ENCODE measurements at places on chromosomes 1 and 21.

DNA sequence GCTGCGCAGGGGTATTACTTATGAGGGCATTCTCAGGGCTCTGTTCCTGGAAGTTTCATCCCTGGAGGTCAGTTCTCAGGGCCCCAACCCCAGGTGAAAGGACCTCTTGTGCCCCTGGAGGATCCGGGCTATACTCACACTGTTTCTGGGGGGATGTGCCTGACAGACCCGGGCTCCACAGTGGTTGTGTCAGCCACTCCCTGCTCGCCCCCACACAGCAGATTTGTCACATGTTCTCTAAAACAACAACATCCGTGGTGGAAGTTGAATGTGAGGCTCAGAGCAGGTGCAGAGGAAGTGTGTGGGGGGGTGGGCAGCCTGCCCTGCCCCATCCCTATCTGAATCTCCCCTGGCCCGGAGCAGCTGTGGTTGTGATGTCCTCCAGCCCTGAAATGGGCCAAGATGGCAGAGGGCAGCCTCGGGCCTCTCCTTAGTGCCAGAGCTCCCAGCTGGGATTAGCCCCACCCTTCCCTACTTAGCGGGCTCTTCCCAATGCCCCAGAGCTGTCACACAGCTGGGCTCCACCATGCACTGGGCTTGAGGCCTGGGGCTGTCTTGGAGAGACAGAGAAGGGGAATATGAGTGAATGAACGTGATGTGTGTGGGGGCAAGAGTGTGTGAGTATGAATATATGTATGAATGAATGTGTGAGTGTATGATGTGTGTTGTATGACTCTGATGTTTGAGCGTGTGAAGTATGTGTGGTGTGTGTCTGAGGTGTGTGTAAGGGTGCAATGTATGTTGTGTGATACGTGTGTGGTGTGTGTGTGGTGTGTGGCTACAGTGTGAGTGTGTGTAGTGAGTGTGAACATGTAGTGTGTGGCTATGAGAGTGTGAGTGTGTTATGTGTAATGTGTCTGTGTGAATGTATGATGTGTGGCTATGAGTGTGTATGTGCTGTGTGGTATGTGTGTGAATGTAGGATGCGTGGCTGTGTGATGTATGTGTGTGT is 1.5 kb upstream of the FCMR start:
- no peak for DNase-seq

DNA sequence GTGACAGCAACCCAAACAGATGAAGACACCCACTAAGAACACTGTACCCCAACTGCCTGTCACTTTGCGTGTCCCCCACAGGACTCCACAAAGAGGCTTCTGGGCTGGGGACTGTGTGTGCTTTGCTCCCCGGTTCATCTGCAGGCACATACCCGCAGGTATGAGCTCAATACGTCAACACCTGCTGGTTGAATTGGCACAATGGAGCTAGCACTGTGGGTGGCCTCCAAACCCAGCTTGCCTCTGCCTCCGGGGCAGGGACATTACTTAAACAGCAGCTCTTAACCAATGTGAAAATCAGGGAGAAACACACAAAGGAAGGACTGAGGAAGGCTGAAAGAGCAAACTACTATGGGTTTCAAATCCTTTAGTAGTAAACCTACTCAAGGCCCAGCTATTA is 140.2 kb upstream of the TIAM1 start:
- no peak for DNase-seq

- no peak for DNase-seq
These were observed 138.1 kb upstream of the ADAMTS5 start for GRCh38 chr21:27104846-27105431.

GRCh38 chr1:24362982-24363614 is 43.9 kb downstream of the GRHL3 start:
- no peak for DNase-seq

- DNase-seq = peak; percentile 77
These were observed 65.3 kb downstream of the ZNF697 start for GRCh38 chr1:119582801-119583200.

DNA sequence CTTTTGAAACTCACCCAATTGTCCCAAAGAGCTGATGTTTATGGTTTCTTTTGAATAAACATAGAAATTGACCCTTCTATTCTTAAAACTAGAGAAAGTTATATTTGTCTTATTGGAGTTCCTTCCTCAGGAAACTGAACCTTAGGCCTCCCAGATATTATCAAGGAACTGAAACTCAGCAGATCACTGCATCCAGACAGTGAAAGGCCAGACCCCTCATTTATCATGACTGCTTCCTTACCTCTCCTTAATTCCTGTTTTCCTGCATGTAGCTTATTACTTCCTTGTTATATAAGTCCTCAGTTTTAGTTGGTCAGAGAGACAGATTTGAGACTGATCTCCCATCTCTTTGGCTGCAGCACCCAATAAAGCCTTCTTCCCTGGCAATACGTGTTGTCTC is 27.5 kb downstream of the SLC22A15 start:
- DNase-seq = no peak

- DNase-seq = no peak
These were observed 187.0 kb upstream of the HP1BP3 start for GRCh38 chr1:20974069-20974468.

DNA sequence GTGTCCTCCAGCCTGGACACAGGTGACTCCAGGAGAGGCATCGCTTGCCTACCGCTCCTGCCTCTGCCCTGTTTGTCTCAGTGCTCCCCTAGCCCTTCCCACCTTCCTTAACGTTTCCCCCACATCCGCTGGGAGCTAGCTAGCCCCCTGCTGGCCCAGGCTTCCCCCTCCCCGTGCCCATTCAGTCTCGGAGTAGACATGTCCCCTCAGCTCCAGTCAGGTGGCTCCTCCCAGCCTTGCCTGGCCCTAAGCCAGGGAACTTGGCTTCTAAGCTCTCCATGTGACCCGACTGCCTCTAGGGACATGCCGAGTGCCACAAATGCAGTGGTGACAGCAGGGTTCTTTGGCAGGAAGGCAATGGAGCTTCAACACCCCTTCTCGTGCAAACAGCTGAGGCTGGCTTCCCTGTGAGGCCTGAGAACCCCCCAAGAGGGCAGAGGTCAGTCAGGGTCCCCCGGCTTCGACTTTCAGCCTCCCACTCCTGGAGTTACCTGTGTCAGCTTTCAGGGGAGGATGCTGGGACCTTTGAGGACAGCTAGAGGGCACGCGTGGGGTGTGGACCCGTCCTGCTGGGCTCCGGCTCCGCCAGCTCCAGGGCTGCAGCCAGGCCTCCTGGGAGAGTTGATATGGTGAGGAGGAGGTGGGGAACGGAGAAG is 16.2 kb downstream of the DRAXIN start:
- peak; percentile 54 for DNase-seq

DNA sequence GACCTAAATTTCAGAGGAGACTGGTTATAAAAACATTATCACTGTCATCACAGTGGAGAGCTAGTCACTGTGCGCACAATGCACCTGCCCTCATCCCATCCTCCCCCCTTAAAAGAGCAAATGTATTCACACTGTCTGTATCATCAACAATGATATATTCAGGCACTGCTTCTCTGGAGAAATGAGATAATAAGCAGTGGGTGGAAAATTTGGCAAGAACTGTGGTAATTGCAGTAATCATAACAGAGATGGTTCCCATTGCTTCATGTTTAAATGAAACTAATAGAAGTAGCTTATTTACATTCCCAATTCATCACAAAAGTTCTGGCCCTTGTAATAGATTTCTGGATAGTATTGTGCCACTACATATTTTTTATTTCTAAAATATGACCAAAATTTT is 867.4 kb upstream of the ADGRL2 start:
- no peak for DNase-seq

DNA sequence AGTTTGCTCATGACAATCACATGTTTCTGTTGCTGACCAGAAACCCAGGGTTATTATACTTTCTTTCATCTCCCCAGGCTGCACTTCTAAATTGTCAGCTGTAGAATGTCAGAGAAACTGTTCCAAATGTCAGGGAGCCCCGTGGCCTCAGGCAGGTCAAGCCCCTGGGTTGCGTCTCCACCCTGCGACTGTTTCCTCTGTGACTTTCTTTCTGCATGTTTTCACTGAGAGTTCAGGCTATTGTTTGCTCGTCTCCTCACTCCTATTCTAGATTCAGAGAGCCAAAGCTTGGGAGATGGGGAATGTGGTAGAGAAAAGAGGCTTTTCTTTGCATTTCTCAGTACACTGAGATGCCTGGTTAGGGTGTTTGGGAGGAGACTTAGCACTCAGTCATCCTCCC is 97.4 kb downstream of the CENPF start:
- no peak for DNase-seq

- peak; percentile 9 for DNase-seq
These were observed 13.4 kb downstream of the HYI start for GRCh38 chr1:43440358-43440757.

DNA sequence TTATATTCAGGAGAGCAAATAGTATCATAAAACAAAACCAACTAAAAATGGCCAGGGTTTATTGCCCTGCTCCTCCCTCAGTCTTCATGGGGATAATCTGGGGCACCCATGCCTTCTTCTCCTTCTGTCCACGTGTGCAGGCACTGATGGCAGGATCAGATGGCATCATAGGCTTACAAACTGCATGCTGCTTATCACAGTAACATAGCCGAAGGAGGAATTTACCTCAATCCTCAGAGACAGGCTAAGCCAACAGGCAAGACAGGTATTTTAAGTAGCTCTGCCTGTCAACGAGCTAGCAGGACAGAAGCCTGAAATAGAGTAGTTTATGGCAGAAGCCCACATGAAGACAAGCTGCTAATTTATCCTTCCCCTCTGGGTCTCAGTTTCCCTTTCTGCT is 9.4 kb downstream of the LAMB3 start:
- no peak for DNase-seq

DNA sequence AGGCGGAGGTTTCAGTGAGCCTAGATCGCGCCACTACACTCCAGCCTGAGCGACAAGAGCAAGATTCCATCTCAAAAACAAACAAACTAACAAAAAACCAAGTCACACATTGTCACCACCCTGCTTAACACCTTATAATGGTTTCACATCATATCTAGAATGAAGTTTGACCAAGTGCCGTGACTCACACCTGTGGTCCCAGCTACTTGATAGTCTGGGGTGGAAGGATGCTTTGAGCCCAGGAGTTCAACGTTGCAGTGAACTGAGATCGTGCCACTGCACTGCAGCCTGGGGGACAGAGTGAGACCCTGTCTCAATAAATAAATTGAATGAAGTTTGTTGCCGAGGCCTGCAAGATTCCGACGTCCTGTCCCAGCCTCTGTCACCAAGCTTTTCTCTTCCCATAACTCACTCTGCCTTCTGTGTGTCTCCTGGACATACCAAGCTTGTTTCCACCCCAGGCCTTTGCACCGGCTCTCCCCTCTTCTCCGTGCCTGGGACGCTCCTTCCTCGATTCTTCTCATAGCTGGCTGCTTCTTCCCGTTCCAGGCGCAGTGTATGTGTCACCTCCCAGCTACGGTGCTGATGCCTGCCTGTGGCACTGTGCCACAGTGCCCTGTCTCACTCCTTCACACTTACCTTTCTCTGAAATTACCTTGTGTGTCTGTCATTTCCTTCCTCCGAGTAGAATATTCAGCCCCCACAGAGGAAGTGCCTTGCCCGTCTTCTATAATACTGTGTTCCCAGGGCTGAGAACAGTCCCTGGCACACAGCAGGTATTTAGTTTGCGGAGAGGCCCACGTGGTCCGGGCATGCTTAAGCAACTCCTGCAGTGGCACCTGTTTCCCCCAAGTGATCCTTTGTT is 3.8 kb upstream of the SELENON start:
- no peak for DNase-seq

GRCh38 chr1:111779546-111779945 is 23.8 kb downstream of the DDX20 start:
- DNase-seq = no peak

GRCh38 chr1:15429701-15430149 is 8.5 kb upstream of the CTRC start:
- no peak for DNase-seq

DNA sequence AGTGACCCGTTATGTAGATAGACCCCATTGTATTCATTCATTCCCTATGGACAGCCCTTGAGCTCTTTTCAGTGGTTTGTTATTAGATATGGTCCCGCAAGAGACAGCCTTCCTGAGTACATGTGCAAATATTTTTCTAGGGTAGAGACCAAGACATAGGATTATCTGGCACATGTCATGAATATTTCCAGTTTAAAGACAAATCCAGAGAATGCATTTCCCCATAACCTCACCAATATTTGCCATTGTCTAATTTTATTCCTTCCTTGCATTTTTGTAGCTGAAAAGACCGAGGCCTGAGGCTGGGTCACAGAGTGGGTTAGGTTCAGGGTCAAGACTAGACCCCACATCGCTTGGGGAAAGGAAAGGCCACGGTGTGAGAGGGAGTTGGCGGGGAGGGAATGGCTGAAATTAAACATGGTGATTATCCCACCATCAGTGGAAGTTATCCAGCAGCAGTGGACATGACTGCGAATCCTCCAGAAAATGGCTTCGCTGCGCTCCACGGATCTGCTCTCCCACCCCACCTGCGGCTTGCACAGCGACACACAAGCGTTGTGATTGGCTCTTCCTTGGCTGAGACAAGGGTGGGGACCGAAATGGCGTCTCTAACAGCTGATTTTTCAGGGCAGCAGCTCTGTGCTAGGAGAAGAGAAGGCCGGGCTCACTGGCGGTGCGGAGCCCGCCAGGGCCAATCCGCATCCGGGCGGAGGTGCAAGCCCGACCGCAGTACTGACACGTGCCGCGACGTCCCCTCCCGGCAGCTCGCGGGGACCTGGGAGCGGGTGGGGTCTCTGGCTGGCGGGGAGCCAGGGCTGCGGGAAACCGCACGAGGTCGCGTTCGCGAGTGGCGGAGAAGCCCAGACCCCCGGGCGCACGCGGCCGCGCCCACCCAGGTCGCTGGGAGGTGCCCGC is 16.1 kb upstream of the STMN1 start:
- DNase-seq = peak; percentile 74

DNA sequence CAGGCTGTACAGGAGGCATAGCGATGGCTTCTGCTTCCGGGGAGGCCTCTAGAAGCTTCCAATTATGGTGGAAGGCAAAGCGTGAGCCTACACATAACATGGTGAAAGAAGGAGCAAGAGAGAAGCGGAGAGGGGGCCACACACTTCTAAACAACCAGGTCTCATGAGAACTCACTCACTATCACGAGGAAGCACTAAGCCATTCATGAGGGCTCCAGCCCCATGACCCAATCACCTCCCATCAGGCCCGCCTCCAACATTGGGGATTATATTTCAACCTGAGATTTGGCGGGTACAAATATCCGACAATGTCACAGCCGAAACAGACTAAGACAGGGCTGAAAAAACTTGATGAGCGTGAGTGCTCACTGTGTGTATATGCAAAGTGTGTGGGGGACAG is 89.3 kb upstream of the CNIH3 start:
- no peak for DNase-seq

- DNase-seq = no peak
These were observed 39.9 kb upstream of the RGL1 start for GRCh38 chr1:183764981-183765380.

DNA sequence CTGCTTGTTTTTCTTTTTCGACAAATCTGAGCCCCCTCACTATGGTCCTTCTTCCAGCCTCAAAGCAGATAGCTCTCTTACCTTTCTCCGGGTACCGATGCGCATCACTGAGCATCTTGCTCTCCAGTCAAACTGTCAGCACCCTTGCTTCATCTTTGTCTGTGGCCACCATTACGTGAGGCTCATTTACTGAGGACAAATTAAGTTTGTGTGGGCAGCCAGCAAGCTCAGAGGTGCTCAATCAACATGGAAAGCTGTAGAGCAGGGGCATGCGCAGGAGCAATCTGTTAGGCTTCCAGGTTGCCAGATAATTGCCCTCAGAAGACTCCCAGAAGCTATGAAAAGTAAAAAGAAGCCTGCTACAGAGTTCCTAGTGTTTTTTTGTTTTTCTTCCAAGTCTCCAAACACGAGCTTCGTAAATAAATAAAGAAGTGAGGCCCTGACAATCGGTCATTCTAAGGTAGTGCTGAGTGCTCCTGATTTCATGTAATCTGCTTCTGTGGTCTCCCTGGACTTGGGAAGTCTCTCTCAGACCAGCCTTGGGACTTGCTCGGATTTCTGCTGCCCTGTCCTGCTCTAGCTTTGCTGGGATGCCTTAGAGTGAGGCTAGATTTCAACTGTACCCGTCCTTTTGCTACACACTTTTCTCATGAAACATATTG is 1.8 kb downstream of the C1orf53 start:
- DNase-seq = no peak

All from H9 (cell line).